ENCODE measurements at places on chromosomes 6 and 20.
A peak's percentile ranks its signal among the peaks of the same experiment; 100 is the strongest.

GRCh38 chr20:7492257-7492656 is 448.0 kb downstream of the HAO1 start:
- DNase-seq = no peak

- peak; percentile 96 for DNase-seq
These were observed 24.9 kb downstream of the KIF13A start for GRCh38 chr6:17962436-17963031.

DNA sequence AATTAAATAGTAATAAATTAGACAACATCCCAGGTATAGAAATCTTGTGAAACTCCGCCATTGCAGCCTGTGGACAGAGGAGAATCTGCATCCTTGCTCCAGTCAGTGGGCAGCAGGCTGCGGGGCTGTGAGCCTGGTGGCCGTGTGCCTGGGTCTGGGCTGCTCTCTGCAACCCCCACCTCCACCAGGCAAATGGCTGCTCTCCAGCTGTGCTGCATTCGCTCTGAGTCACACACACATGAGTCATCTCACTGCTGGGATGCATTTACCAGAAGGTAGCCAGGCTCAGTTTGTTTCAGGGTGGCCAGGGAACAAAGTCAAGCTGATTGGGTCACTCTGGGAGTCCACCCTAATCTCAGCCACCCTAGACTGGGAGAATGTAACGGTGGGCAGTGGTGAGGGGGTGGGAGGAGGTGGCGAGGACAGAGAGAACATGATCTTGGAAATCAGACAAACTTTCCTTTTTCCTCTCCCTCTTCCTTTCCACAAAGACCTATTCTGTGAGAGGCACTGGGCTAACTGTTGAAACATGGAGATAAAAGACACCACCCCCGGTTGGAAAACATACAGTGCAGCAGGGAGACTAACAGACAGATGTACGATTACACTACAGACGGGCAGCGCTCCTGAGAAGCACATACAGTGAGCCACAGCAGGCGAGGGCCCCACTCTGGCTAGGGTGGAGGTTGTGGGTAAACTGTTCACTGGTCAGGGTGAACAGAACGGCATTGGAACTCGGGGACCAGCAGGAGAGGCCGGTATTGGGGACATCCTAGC is 59.2 kb downstream of the TRAM2 start:
- DNase-seq = peak; percentile 80

DNA sequence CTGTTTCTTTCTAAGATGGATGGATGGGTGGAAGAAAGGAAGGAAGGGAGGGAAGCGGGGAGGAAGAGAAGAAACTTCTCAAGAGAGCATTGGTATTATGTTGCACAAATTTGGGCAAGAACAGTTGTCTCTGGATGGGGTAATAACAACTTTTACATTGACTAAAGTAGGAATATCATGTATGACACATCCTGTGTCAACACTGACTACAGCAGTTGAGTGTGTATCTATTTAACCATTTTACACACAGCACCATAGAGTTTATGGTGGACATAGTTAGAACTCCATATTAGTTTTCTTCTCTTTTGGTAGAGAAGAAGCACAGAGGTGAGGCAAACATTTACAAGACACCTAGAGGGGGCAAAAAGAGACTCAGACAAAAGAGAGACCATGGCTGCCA is 44.2 kb upstream of the RNF146 start:
- no peak for DNase-seq

DNA sequence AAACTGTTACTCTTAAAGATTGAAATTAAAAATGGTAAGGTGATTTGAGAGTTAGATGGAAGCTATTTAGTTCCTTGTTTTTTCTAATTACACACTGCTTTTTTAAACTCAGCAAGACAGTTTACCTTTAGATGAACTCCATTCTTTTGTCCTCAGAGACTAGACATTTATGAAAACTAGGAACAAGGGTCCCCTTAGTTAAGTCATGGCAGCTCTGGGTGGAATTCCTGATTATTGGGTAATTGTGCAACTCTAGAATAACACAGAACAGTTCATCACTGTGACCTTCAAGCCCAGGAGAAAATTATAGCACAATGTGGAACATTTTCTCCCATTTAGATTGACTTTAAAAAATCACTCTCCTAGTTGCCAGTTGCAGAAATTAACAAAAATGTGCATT is 251.7 kb downstream of the NKAIN2 start:
- DNase-seq = no peak

DNA sequence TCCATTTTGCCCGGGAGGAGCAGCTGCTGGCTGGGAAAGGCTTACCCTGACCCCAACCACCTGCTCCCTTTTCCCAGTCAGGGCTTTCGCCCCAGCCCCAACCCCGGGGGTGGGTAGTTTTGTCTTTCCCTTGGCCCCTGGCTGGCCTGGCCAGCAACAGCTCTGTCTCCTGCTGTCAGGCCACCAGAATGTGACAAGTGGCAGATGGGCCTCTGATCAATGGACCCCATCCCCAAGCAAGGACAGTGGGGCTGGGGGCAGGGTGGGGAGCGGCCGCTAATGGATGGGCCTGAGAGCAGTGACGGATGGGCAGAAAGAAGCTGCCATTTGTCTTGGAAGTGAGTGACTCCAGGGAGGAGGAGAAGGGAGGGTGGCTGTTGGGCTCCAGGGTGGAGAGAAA is 121.6 kb downstream of the DHX35 start:
- DNase-seq = no peak

- DNase-seq = no peak
These were observed 186.3 kb downstream of the PLCB4 start for GRCh38 chr20:9255171-9255570.

GRCh38 chr20:47568019-47568418 is 66.3 kb downstream of the NCOA3 start:
- DNase-seq = peak; percentile 32

DNA sequence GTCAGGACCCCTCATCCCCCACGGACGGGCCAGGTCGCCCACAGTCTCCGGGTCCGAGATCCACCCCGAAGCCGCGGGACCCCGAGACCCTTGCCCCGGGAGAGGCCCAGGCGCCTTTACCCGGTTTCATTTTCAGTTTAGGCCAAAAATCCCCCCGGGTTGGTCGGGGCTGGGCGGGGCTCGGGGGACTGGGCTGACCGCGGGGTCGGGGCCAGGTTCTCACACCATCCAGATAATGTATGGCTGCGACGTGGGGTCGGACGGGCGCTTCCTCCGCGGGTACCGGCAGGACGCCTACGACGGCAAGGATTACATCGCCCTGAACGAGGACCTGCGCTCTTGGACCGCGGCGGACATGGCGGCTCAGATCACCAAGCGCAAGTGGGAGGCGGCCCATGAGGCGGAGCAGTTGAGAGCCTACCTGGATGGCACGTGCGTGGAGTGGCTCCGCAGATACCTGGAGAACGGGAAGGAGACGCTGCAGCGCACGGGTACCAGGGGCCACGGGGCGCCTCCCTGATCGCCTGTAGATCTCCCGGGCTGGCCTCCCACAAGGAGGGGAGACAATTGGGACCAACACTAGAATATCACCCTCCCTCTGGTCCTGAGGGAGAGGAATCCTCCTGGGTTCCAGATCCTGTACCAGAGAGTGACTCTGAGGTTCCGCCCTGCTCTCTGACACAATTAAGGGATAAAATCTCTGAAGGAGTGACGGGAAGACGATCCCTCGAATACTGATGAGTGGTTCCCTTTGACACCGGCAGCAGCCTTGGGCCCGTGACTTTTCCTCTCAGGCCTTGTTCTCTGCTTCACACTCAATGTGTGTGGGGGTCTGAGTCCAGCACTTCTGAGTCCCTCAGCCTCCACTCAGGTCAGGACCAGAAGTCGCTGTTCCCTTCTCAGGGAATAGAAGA is 978 bp downstream of the HLA-A start:
- no peak for DNase-seq

- peak; percentile 46 for DNase-seq
These were observed 22.2 kb upstream of the ZBTB2 start for GRCh38 chr6:151413372-151414145.

- peak; percentile 41 for DNase-seq
These were observed 46.3 kb downstream of the TULP4 start for GRCh38 chr6:158358450-158359077.

- DNase-seq = peak; percentile 35
These were observed 4.6 kb upstream of the C2 start for GRCh38 chr6:31922942-31923341.

DNA sequence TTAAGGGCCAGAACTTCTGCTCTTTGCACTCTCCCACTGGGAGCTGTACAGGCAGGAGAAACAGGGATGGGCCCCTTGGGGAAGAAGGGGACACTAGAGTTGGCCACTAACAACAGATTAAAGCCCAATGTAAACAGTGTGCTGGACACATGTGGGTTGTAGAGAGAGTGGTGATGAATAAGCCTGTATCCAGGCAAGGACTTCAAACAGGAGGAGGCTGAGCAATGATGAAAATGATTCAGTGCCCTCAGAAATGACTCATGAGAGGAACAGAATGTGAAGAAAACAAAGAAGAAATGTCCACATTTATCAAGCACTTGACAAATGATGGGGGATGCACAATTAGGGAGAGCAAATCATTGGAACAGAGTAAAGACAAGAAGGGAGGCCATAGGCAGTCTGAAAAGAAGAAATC is 242.3 kb downstream of the TBX18 start:
- DNase-seq = no peak

GRCh38 chr6:12594530-12594893 is 122.1 kb upstream of the PHACTR1 start:
- DNase-seq = no peak

- DNase-seq = peak; percentile 4
These were observed 204.8 kb downstream of the ADGB start for GRCh38 chr6:146803601-146804000.

DNA sequence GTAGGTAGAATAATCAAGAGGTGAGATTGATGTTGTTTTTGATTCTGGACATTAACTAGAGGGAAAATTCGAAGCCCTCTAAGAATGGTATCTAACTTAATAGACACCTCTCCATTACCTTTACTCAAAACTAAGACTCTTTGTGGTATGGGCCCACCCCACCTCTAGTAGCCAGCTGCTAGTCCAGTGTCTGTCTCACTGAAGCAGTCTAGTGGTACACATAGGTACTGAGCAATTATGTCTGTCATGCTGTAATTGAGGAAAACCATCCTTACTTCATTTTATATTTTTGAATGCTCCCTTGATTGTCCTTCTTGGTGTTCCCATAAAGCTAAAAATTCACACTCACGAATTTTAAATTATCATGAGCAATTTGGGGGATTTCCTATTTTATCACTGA is 290.7 kb downstream of the ARHGAP18 start:
- DNase-seq = no peak

DNA sequence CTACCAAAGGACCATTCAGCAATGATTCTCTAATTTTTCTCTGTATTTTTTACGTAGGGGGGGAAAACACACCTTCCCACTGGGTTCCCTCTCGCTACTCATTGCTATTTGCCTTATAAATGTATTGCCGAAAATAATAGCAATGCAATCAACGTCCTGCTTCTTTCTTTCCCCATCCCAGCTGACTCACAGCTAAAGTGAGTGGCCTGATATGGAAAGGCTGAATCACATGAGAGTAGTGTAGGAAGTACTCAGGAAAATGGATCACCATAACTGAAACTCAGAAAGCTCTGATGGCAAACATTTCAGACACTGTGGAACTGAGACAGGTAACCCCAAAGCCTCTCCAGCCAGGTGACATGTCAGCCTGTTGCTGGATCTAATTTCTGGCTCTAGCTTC is 49.3 kb upstream of the SRPK1 start:
- no peak for DNase-seq

DNA sequence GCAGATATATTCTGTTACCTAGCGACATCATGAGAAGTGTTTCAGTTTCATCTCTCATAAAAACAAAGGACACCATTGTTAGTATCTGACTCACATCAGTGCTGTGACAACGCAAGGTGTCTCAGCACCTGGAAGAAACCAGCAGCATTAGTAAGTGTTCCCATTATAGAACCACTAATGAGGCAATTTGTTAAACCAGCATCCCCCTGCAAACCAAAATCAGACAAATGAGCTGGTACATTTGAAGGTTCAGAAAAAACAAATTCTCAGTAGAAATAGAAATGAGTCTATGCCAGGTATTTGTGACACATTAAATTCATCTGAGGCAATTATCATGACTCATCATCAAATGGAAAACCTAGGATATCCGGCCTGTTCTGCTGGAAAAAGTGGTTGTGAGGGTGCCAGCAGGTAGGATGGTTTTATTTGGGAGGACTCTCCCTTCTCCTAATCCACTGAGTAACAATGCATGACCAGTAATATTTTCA is 151.7 kb downstream of the TMEM200A start:
- DNase-seq = no peak

DNA sequence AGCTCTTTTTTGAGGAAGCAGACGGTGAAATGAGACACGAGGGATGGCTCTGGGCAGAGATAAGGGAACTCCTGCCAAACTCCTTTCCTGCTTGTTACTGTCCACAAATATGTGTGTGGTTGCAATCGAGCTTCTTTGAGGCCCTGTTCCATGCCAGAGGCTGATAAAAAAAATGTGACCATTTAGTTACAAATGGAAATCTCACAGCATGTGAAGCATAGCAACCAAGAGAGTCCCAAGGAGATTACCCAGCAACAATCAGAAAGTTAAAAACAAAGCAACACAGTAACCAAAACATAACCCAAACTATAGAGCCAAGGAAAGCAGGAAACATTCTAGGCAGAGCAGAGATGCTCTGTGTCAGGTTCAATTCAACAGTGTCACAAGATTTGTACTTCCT is 35.4 kb upstream of the HMGN3 start:
- DNase-seq = peak; percentile 82

DNA sequence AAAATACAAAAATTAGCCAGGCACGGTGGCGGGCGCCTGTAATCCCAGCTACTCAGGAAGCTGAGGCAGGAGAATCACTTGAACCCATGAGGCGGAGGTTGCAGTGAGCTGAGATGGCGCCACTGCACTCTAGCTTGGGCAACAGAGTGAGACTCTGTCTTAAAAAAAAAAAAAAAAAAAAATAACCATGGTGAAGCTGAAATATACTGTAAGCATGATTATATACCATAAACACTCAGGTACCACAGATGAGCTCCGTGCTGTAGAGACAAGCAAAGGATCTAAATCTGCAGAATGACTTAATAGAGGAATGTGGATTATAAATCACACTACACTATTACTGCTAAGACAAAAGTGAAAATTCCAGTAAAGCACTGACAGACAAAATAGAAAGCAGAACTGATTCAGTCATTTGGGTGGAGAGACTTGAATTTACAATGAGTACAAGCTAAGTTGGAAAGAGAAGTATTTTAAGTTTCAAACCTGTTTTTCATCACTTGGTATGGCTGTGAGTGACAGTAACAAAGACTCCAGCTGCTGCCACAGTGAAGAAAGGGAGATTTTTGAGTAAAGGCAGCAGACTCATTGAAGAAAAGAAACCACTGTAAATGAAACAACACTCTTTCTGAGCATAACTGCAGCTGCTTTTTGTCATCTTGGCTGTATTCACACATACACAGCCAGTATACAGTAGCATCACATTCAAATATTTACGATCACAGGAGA is 322.1 kb downstream of the RNGTT start:
- DNase-seq = no peak

DNA sequence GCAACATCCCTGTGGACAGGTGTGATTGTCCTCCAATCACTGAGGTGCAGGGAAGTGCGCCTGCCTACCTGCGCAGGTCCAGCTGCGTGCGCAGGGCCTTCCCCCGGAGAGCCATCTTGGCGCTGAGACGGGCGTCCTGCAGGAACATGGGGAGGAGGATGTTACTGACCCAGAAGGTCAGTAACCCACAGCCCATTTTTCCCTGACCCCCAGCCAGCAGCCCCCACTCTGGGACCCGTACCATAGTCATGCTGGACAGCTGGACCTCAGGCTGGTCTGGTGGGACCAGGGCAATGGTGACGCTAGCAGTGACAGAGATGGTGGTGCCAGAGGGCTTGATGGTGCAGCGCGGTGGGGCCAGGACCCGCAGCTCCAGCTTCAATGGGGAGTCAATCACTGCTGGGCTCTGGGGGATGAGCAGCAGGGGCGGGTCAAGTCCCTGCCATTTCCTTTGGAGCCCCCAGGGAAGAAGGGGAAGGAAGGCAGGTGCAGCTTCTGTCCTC is 9.7 kb downstream of the PLTP start:
- no peak for DNase-seq
